NCI-H1105 treated with DMSO at 0.1 percent for 48 hours (cell line): ENCODE measurements at places on chromosomes 2 and 18.

DNA sequence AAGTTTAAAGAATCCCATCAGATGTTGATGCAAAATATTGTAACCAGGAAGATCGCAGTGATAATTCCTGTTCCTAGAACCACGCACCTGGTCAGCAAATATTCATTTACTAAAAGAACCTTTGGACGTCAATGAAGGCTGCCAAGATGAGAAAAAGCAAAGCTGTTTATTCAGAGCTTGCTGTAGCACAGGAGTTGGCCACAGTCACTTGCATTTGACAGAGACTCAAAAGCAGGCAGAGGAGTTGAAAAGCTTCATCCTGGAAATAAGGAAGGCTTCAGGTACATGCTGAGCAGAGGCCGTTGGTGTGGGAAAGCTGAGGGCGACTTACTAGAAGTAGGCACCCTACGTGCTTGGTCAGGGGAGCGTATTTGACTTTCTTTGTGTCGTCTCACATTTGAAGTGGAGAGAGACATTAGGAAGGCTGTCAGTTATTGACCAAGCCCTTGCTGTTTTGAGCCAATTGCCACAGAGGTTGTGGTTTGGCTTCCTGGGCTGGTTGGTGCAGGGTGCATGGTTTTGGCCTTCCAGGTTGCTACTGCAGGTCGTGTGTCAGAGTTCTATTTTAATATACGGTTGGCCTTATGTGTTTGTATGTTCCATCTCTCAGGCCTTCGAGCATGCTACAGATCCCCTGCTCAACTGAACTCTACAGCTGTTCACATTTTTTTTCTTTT, 289.6 kb downstream of the METTL4 start:
- DNase-seq: no peak

- DNase-seq: no peak
Observed at GRCh38 chr2:18585526-18585925, 3.8 kb downstream of the NT5C1B start.

GRCh38 chr2:40348038-40348437, 103.9 kb downstream of the SLC8A1 start:
- DNase-seq: no peak

GRCh38 chr2:100380681-100381080, 36.8 kb downstream of the CHST10 start:
- DNase-seq: no peak

GRCh38 chr2:160399880-160400279, 93.7 kb downstream of the RBMS1 start:
- DNase-seq: no peak

DNA sequence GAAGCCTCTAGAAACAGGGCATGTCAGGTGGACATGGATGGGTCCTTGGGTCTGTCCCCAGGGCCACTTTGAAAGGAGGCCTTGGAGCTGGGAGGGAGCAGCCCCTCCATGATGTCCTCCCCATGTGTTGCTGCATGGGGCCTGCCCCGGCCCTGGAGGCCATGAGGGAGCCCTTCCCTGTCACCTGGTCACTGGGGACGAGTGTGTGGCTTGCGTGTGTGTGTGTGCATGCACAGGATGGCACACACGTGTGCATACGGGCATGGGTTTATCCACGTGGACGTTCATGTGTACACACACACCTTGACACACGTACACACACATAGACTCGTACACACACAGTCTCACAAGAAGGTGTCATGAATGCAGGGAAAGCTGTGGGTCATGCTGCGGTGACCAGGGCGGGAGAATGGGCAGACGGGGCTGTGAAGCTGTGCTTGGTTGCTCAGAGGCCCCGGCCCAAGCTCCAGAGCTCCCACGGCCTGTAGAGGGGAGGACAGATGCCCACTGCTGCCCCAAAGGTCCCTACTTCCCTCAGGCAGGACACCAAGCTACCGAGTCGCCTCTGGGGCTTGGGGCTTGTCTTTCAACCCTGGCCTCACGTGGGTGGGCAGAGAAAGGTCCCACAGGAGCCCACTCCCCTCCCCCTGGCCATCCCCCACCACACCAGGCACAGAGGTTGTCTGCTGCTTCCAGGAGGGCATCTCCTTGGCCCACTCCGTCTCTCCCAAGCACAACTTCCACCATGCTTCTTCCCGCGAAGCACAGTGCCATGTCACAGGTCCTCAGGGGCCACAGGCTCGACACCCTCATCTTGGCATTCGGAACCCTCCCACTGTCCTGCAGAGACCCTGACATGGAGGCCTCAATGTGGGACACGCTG, 42.3 kb upstream of the GPC1 start:
- no peak for DNase-seq

DNA sequence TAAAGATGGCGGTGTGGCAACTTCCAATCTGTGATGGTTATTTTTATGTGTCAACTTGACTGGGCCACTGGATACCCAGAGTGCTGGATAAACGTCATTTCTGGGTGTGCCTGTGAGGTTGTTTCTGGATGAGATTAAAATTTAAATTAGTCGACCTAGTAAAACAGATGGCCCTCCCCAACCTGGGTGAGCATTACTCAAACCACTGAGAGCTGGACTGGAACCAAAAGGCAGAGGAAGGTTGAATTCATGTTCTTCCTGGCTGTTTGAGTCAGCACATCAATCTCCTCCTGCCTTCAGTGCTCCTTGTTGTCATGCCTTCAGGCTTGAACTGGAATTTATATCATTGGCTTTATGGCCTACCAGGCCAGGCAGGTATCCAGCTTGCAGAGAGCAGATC, 190.8 kb upstream of the RGPD4 start:
- no peak for DNase-seq

DNA sequence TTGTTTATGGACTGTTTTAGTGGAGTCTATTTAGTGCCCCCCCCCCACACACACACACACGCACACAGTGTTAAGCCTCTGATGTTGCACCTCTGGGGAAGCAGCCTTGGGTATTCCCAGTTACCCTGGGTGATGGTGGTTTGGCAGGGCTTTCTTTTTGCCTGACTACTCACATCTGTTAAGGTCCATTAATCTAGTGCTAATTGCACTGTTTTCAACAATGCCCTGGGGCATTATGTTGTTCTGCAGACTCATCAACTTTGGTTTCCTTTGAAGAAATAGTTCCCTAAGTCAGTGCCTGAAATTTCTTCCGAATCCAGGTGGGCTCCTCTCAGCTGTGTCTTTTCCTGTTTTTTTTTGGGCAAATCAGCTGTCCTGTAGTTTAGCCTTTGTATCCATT, 34.7 kb downstream of the SPOPL start:
- DNase-seq: peak; percentile 78

- no peak for DNase-seq
Observed at GRCh38 chr2:241358470-241358869, 2.4 kb downstream of the FARP2 start.

GRCh38 chr2:103387888-103388287, 626.1 kb downstream of the TMEM182 start:
- no peak for DNase-seq

DNA sequence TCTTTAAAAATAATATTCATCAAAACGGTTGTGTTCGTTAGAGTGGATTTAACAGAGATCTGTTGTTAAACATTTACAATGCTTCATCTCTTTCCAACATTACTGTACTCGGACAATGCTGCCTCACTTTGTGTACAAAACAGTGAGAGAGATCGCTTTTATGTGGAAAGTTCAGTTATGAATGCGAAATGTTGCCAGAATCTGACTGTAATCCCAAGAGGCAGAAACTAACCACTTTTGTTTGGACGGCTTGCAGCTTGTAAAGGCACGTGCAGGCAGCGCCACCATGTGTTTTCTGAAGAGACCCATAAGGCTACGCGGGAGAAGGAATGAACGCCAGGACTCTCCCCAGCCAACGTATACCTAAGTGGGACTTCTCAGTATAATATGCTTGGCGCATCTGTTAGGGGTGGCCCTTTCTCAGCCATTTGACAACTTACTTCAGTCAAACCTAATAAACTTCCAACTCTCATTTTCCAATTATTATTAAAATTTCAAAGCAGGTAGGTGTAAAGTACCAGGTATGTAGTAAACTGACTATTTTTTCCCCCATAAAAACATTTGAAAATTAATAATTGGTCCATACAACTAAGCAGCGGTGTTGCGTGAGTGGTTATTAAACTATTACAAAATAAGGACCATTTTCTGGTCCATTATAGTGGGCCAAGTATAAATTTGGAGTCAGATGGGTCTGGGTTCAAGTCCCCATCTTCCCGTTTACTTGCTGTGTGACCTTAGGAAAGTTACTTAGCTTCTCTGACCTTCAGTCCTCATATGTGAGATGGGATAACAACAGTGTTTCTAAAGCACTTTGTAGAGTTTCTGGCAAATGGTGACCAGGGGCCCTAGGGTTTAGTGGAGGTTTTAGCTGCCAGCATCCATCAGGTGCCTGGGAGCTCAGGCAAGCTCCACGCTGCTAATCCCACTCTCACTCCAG, 5.6 kb upstream of the NAPG start:
- DNase-seq: peak; percentile 63

DNA sequence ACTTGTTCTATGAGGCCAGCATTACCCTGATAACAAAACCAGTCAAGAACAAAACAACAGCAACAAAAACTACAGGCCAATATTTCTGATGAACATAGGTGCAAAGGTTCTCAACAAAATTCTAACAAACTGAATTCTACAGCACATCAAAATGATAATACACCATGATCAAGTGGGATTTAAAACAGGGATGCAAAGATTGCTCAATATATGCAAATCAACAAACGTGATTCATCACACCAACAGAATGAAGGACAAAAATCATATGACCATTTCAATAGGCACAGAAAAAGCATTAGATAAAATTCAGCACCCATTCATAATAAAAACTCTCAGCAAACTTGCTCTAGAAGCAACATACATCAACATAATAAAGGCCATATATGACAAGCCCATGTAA, 173.6 kb downstream of the CAMKMT start:
- no peak for DNase-seq

GRCh38 chr18:12458771-12459170, 51.0 kb downstream of the PRELID3A start:
- no peak for DNase-seq
